ENCODE measurements at places on chromosomes 16 and 17. TPM values are rescaled to one million over a fixed set of nuclear protein-coding genes. Genes with fewer than 3 reads are reported as not detected.

NEUROD2 gene
- total RNA-seq: not detected

C16orf89 gene
- total RNA-seq: 3.3 TPM

QPRT gene
- 1.5 TPM for total RNA-seq

EXOC3L1 gene
- total RNA-seq: 2.0 TPM
